NCI-H187 (cell line): ENCODE measurements at places on chromosomes 1 and 21.
A peak's percentile ranks its signal among the peaks of the same experiment; 100 is the strongest.

DNA sequence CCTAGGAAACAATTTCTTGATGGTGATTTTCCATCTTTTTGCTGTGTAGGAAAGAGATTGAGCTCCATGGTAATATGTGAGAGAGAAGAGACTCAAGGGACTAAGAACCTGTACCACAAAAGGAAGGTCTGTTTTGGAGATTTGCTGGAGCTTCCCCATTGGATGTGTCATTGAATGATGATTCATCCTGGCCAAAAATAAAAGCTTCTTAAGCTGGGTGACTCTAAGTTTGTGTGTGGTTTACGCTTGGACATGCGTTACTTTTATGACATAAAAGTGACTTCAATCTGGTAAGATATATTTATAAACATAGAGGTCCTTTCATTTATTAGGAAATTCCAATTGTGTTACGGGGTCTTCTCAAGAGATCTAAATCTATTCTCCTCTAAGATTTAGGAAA is 17.4 kb upstream of the IL19 start:
- no peak for DNase-seq

DNA sequence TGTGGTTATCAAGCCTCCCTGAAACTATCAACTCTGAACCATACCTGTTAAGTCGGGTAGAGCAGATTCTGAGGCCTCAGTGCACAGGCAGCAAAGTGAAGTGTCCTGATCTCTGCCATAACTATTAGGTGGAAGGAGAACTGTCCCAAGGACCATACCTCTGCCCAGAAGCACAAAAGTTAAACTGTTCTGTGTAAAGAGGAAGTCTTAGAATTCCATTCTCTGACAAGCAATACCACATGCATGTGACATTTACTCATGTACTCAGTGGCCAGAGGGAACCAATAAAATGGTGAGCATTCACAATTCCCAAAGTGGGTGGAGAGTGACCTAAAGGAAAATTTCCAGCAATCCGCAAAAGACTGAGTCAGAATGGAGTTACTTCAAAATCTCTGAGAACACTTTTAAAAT is 61.0 kb downstream of the TOR3A start:
- DNase-seq = no peak

- DNase-seq = peak; percentile 33
Observed at GRCh38 chr1:245807306-245807705, 652.5 kb downstream of the KIF26B start.

GRCh38 chr1:93814059-93814794 is 64.8 kb downstream of the DNTTIP2 start:
- peak; percentile 62 for DNase-seq

- DNase-seq = no peak
Observed at GRCh38 chr1:87180682-87181081, 148.0 kb upstream of the LMO4 start.

DNA sequence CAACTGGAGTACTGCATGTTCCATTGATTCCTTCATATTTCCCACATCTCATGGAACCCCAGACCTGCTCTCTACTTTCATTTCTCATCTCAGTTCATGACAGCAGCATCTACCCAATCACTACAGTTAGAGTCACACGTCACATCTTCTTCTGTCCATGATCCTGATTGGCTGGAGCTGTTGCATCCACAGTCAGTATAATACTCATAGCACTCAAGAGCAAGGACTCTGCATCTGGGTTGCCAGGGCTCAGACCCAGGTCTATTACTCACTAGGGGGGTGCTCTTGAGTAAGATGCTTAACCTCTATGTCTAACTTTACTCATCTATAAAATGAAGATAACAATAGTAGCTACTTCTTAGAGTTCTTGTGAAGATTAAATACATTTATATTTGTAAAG is 4.4 kb upstream of the XPR1 start:
- no peak for DNase-seq

GRCh38 chr1:230421481-230421880 is 4.7 kb downstream of the PGBD5 start:
- no peak for DNase-seq

GRCh38 chr1:214848101-214848500 is 234.4 kb upstream of the KCNK2 start:
- DNase-seq = no peak

DNA sequence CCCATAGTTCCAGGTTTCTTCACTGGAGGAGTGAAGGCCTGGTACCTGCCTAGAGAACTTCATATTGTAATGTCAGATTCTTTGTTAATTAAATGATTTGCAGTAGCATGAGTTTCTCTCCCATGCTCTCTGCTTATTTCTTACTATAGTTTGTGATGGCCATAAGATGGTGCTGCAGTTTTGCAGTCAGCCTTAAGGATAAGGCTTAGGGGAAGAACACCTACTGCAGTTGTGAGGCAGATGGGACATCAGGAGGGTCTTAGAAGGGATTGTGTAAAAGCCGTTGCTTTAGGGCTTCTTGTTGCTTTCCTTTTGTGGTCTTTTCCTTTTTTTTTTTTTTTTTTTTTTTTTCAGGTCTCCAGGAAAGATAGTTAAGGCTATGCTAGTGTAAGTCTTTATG is 61.8 kb downstream of the MACF1 start:
- no peak for DNase-seq

DNA sequence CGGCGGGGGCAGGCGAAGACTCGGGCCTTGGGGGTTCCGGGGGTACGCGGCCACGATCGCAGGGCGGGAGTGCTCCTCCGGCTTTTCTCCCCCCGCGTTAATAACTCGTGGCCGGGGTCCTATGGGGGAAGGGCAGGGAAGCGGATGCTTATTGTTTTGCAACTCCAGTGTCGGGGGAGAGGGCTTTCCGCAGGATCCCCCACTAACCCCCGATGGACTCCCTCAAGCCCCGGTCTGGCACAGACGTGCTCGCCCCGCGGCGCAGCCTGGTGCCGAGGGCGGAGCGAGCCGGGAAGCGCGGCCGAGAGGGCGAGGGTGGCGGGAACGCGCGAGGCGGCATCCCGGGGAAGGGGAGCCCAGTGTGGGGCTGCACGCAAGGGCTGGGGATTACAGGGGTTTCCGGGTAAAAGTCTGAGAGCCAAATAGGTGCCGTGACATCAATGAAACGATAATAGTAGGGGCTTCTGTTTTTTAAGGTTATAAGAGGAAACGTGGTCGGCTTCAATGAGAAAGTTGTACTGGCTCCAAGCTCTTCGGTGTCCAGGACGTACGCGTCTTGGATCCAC is 772 bp downstream of the UCK2 start:
- no peak for DNase-seq

- DNase-seq = no peak
Observed at GRCh38 chr1:231610388-231610787, 16.2 kb upstream of the DISC1 start.

GRCh38 chr1:8545078-8545477 is 227.2 kb downstream of the SLC45A1 start:
- DNase-seq = no peak

GRCh38 chr1:231424950-231425805 is 3.1 kb upstream of the EGLN1 start:
- DNase-seq = no peak

DNA sequence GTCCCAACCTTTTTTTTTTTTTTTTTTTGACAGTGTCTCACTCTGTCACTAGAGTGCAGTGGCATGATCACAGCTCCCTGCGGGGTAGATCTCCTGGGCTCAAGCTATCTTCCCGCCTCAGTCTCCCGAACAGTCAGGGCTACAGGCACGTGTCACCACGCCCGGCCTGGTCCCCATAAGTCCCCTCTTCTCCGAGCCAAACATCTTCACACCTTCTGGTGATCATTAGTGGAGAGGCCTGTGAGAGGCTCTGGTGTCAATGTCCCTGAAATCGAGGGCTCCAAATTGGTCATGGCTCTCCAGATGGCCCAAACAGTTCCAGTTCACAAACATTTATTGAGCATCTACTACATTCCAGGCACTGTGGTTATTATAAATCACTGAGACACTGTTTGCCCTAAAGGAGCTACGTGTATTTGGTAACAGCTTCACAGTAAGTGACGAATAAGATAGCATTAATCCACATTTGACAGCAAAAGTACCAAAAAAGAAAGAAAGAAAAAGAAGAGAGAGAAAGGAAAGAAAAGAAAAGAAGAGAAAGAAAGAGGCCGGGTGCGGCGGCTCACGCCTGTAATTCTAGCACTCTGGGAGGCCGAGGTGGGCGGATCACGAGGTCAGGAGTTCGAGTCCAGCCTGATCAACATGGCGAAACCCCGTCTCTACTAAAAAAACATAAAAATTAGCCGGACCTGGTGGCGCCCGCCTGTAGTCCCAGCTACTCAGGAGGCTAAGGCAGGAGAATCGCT is 867 bp upstream of the TIMM17A start:
- no peak for DNase-seq

- no peak for DNase-seq
Observed at GRCh38 chr1:186875896-186876835, 47.4 kb downstream of the PLA2G4A start.

- no peak for DNase-seq
Observed at GRCh38 chr1:222247081-222247480, 300.8 kb downstream of the HHIPL2 start.

- no peak for DNase-seq
Observed at GRCh38 chr1:41898191-41898713, 20.5 kb downstream of the HIVEP3 start.

GRCh38 chr1:223486366-223486765 is 93.2 kb downstream of the CCDC185 start:
- peak; percentile 6 for DNase-seq

- DNase-seq = no peak
Observed at GRCh38 chr21:45264146-45264911, 23.4 kb downstream of the POFUT2 start.

- no peak for DNase-seq
Observed at GRCh38 chr1:19734056-19734455, 65.7 kb downstream of the TMCO4 start.

GRCh38 chr1:213997038-213997771 is 9.4 kb downstream of the PROX1 start:
- no peak for DNase-seq

DNA sequence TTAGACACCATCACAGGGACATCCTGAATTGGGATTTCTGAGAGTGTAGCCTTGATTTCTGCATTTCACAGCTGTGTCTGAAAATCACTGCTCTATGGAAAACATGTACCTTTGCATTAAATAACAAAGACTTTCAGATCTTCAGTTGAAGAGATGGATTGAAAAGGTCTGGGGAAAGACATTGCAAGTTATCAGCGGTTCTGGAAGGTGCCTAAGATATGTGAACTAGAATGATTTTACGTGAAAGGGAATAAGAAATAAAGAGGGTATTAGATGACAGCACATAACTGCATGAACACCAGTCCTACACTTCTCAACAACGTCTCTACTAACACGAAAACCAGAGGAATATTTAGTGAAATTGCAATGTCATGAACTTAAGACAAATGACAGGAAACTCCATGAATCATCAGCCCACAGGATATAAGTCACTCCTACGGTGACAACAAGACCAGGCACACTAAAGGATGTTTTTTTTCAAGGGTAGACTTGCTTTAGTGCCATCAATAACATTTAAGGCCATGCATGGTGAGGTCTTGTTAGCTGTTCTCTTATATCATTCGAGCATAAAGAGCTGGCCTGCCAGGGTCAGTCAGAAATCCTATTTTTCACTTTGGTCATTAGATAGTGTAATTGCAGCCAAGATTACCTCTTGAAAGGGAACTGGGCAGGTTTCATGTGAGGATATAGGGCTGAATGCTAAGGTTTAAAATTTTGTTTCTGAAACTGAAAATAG is 283.1 kb downstream of the GRIK1 start:
- DNase-seq = no peak

DNA sequence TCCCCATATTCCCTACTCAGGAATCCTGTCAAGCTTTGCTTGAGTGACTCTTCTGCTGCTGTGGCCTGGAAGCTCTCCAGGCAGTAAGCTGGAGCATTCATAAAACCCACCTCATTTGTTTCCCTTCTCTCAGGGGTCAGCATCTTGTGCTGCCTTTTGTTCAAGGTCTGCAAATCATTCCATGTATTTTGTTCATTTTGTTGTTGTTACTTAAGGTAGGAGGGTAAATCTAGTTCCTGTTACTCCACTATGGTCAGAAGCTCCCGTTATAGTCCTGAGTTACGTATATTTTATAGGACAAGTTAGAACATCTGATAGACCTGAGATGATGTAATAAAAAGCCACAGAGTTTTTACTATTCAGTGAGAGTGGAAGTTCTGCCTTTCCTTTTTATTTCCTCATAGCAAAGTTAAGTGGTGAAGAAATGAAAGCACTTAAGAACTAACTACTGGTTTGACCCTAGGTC is 9.9 kb downstream of the SYNJ1 start:
- no peak for DNase-seq

DNA sequence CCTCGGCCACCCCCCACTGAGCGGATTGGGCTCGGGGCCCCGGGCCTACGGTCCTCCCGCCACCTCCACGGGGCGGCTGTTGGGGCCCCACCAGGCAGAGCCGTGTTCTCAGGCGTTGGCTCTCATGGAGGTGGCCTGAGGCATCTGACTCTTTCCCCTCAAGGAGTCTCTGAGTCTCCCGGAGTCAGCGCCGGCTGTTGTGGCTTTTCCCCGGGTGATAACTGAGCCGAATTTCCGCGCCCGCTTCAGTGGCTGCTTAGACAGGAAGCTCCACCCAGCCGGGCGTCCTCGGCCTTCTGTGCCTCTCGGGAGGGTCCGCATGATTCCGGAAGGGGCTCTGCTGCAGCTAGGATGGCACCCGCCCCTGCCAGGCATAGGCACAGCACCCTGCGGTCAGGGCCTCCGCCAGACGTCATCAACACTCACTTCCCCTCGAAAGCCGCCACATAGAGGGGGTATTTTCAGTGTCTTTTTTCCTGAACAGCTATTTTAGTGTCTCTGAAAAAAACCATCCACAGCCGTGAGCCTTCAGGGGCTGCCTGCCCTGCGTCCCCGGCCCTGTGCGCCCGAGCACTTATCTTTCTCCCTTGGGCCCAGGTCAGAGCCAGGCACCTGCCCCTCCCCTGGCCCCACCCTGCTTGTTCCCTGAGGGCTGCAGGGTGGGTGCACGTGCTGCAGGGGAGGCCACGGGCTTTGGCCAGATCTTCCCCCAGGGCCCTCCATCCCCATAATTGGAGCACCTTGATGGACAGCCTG is 72.9 kb downstream of the SKI start:
- no peak for DNase-seq

GRCh38 chr1:86503406-86504136 is 34.8 kb downstream of the CLCA1 start:
- no peak for DNase-seq

GRCh38 chr1:233473549-233474204 is 140.2 kb upstream of the KCNK1 start:
- DNase-seq = no peak
